NCI-H460 (cell line): ENCODE measurements at places on chromosomes 1 and 21.
A peak's percentile ranks its signal among the peaks of the same experiment; 100 is the strongest.

- DNase-seq, result peak; percentile 51
These were observed 74.6 kb downstream of the DNTTIP2 start for GRCh38 chr1:93804412-93804811.

- no peak for DNase-seq
These were observed 775 bp downstream of the MMEL1 start for GRCh38 chr1:2632051-2632430.

DNA sequence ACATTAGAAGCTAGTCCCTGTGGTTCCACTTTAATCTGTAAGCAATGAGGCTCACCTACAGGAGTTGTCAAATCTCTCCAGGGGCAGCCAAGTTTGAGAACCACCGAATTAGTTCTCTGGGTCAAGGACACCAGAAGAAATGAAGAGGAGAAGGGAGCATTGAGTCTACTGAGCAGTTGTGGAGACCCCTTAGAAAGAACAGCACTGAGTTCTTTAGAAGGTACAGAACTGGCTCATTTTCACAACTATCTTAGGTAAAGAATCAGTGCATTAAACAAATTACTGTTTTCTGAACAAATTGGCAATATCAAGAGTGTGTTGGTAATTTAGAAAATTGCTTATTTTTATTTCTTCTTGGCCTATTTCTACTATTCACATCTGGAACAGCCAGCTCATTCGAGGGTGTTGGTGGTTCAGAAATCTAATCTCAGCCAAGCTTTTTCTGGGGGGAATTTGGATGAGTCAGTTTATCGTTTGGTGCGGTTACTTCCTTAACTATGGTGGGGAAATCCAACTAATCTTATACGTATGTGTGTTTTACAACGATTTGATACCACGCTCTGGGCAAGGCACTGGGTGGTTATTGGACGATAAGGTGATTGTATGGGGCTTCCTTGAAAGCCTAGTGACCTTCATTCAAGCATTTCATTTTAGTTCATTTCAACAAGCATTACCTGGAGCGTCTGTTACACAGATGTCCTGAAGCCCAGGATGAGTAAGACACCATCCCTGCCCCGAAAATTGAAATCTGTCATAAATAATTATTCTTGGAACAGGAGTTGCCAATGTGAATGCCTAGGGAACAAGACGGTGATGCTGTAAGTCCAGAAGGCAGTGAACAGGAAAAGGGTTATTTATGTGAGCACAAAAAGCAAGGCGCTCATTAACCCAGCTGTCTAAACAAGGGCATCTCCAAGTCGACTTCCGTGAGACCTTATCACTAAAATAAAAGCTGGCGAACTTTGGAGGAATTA lies 52.0 kb upstream of the TMPRSS2 start:
- DNase-seq, result no peak

- DNase-seq, result no peak
These were observed 121.9 kb downstream of the MATN1 start for GRCh38 chr1:30601316-30602085.

DNA sequence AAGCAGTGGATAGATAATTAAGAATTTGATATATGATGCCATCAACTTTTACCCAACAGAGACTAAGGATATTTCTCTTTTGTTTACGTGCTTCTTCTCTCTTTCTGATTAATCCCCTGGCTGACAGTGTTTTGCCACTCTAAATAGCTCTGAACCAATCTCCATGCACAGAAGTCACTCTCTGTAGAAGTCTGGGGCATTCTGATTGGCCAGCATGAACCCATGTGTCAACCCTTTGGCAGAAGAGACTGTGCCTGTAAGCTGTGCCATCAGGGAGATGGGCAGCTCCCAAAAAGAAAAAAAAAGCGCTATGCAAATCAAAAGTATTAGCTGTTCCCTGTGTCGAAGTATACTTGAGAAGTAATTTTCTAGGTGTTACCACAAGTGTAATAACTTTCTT lies 34.1 kb upstream of the NRIP1 start:
- no peak for DNase-seq

- no peak for DNase-seq
These were observed 726 bp downstream of the TACSTD2 start for GRCh38 chr1:58576325-58576726.

- peak; percentile 16 for DNase-seq
These were observed 186.9 kb upstream of the ADGRL4 start for GRCh38 chr1:79193211-79194079.

GRCh38 chr1:117000142-117000541 lies 1.4 kb upstream of the CD101 start:
- DNase-seq, result no peak
